ENCODE measurements at places on chromosomes 16 and 17.

DNA sequence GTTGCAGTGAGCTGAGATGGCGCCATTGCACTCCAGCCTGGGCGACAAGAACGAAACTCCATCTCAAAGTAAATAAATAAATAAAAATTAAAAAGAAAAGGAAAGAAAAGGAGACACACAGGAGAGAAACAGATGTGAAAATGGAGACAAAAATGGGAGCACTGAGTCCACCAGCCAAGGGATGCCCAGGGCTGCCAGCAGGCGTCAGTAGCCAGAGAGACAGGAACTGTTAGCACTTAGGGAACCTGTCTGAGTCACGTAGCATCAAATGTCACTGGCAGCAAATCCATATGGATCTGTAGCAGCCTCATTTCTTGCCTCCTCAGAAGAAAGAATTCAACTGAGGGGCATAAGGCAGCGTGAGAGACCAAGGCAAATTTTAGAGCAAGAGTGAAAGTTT, 79.7 kb downstream of the CYLD start:
- peak; percentile 12 for DNase-seq

DNA sequence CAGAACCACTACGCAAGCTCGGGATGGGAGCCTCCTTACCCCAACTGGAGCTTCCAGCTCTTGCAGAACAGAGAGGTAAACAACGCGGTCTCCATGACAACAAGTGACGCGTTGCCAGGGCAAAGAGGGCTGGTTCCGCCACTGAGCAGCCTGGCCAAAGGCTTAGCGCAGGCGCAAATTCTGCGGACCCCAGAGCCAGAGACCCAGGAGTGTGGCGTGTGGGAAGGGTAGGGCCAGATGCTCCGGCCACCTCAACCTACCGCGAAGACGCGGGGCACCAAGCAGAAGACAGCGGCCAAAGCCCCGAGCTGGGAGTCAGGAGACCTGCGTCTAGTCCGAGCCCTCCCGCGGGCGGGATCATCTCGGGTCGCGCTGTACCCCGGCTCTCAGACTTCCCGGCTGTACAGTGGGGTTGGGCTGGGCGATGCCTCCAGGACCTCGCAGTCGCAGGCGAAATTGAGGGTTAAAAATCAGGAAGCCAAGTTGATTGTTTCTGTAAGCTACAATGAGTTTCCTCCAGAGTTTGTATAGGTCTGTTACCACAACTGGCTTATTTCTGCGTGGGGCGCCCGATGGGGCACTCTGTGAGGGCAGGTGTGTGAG, at the start of gene TEKT1:
Gene TEKT1 (minus strand): TSS at position 69 of the 603 bp plus-strand sequence. CDS start 1,353 bp downstream, outside the sequence.
- DNase-seq: no peak

DNA sequence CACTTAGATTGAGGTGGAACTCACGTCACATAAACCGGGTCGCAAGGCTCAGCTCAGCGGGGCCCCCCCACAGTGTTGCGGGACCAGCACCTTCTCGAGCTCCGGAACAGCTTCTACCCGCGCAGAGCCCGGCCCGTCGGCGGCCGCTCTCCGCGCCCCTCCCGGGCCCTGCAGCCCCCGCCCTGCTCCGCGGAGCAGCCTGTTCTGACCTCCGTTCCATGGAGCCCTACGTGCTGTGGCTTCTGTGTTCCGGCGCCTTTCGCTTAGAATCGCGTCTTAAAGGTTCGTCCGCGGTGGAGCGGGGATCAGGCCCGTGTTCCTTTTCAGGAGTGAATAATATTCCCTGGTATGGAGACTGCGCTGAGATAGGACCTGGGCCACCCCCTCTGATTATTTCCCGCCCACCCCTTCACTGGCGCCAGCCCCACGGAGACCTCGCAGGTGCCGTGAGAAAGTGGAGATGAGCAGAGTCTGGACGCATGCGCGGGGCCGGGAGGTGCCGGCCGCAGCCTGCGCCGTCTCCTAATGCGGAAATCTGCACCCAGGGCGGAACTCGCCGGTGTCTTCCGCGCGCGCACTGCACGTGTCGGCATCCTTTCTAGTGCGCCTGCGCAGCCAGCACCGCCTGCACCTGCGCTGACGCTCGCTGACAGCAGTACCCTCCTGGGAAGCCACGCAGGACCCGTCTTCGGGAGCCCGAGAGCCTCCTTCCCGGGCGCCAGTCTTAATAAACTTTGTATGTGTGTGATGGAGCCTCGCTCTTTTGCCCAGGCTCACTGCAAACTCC, 30.9 kb downstream of the ZNF778 start:
- no peak for DNase-seq

DNA sequence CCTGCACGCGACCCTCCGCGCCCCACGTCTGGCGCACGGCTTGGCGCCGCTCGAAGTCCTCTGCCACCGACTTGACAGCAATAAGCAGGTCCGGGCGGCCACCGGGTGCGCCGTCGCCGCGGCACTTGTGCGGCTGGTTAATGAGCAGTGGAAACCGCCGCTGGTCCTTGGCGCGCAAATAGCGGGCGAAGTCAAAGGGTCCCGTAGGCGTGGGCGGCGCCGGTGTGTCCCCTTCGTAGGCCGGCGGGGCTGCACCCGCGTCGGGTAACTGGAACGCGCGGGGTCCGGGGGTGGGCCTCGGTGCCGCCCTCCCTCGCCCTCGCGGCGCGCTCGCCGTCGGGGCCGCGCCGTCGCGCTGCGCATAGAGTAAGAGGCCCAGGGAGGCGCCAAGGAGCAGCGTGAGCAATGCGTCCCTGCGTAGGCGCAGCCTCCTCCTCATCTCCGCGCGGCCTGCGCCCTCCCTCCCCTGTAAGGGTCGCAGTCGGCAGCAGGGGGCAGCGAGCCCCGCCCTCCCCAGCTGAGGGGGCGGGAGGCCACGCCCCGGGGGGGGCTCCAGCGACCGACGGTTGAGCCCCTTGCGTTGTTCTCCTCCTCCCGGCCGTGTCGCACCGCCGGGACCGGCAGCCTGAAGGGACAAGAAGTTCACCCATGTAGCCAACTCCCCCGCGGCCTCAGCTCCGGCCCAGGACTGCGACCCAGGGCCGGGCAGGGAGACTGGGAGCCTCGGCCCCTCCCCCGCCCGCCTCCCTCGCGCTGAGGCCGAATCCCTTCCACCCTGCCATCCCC, 558 bp downstream of the B3GNT9 start:
- no peak for DNase-seq

DNA sequence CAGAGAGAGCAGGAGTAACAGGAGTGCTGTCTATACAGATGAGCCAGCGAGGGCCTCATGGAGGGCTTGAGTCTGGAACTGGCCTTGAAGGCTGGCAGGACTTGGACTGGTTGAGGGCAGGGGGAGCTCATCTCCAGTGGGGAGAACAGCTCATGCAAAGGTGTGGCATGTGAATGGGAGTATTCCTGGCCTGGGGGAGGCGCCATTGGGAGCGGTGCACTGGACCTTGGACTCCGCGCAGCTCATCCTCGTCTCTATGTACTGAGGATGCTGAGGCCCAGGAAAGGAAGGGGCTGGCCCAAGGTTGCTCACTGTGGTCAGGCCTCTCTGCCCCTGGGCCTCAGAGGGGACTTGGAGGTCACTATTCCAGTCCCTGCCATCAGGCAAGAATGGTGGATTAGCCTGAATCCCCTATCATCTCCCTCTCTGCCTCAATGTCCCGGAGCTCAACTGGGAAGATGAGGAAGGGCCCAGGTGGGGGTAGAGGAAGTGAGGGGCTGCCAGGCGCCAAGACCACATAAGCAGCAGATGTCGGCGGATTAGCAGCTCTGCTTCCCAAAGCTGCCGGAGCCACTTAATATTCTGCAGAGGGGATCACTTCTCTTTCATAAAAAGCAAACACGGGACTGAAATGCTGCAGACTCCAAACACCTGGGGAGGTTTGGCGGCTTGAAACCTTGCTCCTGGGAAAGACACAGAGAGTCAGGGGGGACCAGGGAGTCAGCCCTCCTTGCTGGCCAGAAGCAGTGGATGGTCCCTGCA, 88.9 kb downstream of the SDK2 start:
- no peak for DNase-seq

GRCh38 chr17:72183194-72183685, 62.4 kb downstream of the SOX9 start:
- no peak for DNase-seq

DNA sequence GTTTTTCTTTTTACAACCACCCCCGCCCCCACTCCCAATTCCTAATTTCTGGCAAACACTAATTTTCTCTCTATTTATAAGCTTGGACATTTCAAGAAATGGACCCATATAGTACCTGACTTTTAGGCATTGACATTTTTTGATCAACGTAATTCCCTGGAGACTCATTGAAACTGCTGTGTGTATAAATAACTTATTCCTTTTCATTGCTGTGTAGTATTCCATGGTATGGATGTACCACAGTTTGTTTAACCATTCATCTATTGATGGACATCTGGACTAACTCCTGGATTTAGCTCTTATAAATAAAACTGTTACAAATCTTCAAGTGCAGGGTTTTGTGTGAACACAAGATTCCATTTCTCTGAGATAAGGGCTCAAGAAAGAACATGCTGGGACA, 47.1 kb upstream of the RBFOX1 start:
- DNase-seq: no peak

DNA sequence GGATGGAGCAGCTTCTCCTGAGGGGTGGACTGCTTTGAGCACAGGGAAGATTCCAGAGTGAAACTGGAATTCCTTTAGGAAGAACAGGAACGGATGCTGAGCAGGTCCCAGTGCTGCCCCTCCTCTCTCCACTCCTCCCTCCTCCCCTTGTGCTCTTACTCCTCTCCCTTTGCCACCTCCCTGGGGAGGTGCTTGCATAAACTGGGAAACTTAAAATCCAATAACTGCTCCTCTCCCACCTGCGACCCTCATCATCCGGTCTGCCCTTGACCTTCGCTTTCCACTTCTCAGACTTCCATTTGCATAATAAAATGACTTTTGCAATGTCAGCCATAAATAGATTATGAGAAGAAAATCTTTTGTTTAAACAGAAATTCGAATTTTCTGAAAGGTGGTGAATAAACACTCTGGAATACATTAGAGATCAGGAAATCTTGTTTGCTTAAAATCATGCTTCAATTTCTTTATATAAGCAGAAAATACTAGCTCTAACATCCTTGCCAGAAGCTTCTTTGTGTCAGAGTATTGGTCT, 23.7 kb downstream of the HSBP1 start:
- no peak for DNase-seq

GRCh38 chr16:16116841-16117240, 106.5 kb downstream of the ABCC6 start:
- DNase-seq: no peak

DNA sequence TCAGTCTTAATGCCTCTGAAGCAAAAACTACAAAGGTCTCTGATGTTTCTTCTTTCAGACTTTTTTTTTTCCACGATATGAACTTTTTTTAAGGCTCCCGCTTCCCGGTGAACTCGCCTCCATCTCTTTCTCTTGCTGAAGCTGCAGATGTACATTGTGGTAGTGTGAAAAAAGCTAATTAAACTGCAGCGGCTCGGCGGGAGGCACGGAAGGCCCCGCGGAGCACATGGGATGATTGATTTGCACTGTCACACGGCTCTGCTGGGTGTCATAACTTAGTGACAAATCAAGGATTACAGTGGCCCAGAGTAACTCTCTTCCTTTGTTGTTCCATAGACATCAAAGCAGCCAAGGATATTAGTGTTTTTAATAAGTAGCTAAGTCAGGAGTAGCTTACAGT, 196.3 kb downstream of the AXIN2 start:
- no peak for DNase-seq

DNA sequence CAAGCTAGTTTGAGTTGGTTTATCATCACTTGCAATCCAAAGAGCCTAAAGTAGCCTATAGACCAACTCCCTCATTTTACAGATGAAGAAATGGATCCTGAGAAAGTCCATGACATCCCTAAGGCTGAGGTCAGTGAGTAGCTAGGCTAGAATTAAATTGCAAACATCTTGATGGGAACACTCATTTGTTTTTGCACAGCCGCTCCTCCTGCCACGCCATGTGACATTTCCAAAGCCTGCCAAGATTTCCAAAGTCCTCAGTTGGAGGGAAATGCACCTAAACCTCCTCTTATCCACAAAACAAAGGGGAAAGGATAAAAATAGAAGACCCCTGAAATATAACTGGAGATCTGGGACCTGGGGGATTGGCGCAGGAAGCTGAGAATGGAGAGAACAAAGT, 15.0 kb downstream of the TMEM92 start:
- DNase-seq: no peak

DNA sequence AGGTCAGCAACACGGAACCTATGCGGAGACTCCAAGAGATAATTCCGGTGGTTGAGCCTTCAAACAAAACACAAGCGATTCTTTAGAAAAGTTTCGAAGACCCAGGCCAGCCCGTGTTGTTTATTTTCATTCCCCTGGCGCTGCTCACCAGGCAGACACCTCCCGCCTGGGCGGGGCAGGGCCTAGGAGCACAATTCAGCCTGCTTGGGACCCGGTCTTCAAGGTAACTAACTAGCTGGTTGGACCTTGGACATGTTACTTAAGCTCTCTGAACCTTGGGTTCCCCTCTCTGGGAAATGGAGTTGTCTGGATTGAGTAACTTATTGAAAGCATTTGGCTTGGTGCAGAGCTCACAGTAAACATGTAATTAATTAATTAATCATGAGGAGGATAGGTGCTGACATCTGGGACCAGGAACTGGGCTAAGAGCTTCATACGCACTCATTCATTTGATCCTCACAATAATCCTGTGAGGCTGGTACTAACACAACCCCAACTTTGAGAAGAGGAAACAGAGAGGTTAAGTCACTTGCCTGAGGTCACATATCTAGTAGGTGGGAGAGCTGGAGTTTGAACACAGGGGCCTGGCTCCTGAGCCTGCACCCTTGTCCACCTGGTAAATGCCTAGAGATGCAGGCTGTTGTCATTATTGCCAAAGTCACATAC, 125.3 kb upstream of the SMURF2 start:
- no peak for DNase-seq

GRCh38 chr17:37488607-37489196, 989 bp upstream of the DUSP14 start:
- no peak for DNase-seq

- no peak for DNase-seq
Measured at GRCh38 chr17:28509789-28510188, 3.6 kb downstream of the FOXN1 start.

DNA sequence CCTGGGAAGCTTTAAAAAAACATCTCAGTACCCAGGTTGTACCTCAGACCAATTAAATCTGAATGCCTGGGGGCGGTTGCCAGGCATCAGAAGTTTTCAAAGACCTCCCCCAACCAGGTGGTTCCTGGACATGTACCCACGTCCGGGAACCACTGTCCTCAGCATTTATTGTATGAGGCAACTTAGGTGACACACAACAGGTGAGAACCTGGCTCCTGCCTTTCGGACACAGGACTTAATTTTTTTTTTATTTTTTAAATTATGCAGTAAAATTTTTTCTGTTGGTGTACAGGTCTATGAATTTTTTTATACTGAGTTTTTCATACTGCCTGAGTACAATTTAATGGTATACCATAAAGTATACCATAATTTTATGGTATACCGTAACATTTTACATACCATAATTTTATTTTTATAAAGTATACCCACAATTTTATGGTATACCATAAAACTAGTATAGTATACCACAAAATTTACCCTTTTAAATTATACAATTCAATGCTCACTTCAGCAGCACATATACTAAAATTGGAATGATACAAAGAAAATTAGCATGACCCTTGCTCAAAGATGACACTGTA, 38.7 kb upstream of the DHX8 start:
- DNase-seq: no peak

- no peak for DNase-seq
Measured at GRCh38 chr16:12148120-12148519, 171.6 kb downstream of the SNX29 start.

Data from hematopoietic multipotent progenitor cell treated with erythropoietin and hydrocortisone succinate and interleukin-3 and kit ligand, for 17 days (in vitro differentiated cells).